Activated CD4-positive, alpha-beta memory T cell treated with anti-CD3 and anti-CD28 coated beads, Interleukin-2, amount 10 ng/mL, durations not matched to agents 7 days and 5 days (primary cell): ENCODE measurements at places on chromosomes 7 and 10.

DNA sequence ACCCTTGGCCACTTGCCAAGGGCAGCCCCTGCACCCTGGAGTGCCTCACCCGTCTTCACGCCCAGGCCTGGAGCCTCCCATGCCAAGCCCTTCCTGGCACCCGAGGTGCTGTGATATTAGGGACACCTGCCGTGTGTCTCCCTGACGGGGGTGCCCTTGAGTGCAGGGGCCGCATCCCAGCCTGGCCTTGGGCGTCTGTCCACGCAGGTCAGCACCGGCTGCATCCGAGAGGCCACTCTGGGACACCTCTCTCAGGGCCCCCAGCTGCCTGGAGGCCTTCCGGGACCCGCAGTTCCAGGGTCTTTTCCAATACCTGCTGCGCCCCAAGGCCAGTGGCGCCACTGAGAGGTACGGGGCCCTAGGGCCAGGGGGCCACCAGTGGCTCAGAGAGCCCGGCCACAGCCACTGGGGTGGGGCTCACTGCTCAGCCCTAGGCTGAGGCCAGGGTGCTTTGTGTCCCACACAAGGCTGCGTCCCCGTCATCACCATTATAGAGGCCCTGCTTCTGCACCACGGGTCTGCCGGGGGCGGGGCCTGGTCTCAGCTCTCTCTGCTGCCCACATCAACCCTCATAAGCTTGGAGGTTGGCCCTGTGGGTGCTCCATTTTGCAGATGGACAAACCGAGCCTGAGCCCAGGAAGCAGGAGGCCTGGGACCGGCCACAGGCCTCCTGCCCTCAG, 12.7 kb downstream of the AP5Z1 start:
- DNase-seq = no peak
- no peaks in the 10 kb centered on the region for H3K27me3 ChIP-seq
- peaks cover 3% of the 10 kb centered on the region for H3K4me1 ChIP-seq
- H3K27ac ChIP-seq = no peak overlapping the region
- no peak overlapping the region for H3K4me3 ChIP-seq

DNA sequence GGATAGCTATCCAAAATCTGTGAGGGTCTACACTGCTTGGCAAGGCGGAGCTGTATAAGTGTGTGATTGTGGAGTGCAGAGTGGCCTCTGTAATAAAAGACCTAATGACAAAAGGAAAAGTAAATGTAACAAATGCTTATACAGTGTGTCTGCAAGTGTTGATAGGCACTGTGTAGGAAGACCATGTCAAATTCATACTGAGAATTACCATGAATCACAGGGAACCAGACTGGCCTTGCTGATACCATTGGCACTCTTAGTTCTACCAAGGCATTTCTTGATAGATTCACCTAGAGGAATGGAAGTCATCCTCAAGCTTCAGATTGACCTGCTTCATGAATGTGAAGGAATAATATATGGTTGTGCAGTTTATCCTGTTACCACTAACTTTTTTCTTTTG, 58.8 kb downstream of the CYCS start:
- no peak for DNase-seq
- no peak overlapping the region for H3K27ac ChIP-seq
- H3K27me3 ChIP-seq = peaks cover 2% of the 10 kb centered on the region
- no peaks in the 10 kb centered on the region for H3K36me3 ChIP-seq
- peaks cover 12% of the 10 kb centered on the region for H3K4me1 ChIP-seq

GRCh38 chr10:23530079-23530478, 91.2 kb downstream of the OTUD1 start:
- H3K27ac ChIP-seq = no peak overlapping the region
- H3K4me3 ChIP-seq = no peak overlapping the region
- H3K36me3 ChIP-seq = no peaks in the 10 kb centered on the region
- H3K27me3 ChIP-seq = peaks cover 13% of the 10 kb centered on the region
- DNase-seq = no peak
- H3K4me1 ChIP-seq = peaks cover 2% of the 10 kb centered on the region

- no peak overlapping the region for H3K27ac ChIP-seq
- H3K4me3 ChIP-seq = no peak overlapping the region
- H3K36me3 ChIP-seq = no peaks in the 10 kb centered on the region
- H3K4me1 ChIP-seq = peaks cover 9% of the 10 kb centered on the region
- no peaks in the 10 kb centered on the region for H3K27me3 ChIP-seq
Observed at GRCh38 chr7:96663871-96664445, 45.7 kb downstream of the SEM1 start.

GRCh38 chr10:71433768-71434744, 37.3 kb downstream of the CDH23 start:
- peaks cover 1% of the 10 kb centered on the region for H3K4me1 ChIP-seq
- DNase-seq = no peak
- H3K4me3 ChIP-seq = no peak overlapping the region
- H3K27me3 ChIP-seq = no peaks in the 10 kb centered on the region

GRCh38 chr7:44326261-44327125, 1.1 kb upstream of the CAMK2B start:
- no peak for DNase-seq
- H3K4me3 ChIP-seq = no peak overlapping the region
- H3K36me3 ChIP-seq = no peaks in the 10 kb centered on the region
- H3K4me1 ChIP-seq = peaks cover 7% of the 10 kb centered on the region

- H3K27ac ChIP-seq = no peak overlapping the region
- DNase-seq = no peak
- H3K4me1 ChIP-seq = peaks cover 12% of the 10 kb centered on the region
- no peak overlapping the region for H3K4me3 ChIP-seq
- H3K36me3 ChIP-seq = no peaks in the 10 kb centered on the region
Observed at GRCh38 chr7:158837790-158838637, 8.7 kb upstream of the ESYT2 start.

DNA sequence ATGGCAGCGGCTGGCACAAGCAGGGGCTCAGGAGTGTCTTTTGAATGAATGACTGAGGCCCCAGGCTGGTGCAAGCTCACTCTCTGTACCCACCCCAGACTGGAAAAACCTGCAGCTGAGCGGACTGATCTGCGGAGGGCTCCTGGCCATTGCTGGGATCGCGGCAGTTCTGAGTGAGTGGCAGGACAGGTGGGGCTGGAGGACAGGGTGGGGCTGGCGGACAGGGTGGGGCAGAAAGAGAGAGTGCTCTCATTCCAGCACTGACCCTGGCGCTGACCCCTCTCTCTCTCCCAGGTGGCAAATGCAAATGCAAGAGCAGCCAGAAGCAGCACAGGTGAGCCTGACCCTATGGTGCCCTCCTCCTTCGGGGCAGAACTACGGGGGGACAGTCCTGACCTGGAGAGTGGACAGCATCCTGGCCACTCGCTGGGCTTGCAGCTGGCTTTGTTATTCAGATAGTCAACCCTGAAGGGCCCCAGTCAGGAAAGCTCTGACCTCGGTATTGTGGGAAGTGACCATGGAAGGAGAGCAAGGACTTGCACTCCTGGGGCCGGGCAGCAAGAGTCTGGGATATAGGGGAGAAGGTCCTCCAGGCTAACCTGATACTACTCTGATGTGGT, 4.1 kb downstream of the FXYD4 start:
- no peaks in the 10 kb centered on the region for H3K27me3 ChIP-seq
- no peaks in the 10 kb centered on the region for H3K36me3 ChIP-seq
- peaks cover 11% of the 10 kb centered on the region for H3K4me1 ChIP-seq
- no peak for DNase-seq
